GM23338 (cell line): ENCODE measurements at places on chromosomes 7 and 10.

- no peak for DNase-seq
Measured at GRCh38 chr10:79333513-79333912, 13.8 kb upstream of the PPIF start.

- no peak for DNase-seq
Measured at GRCh38 chr7:83798489-83798888, 149.6 kb upstream of the SEMA3E start.

DNA sequence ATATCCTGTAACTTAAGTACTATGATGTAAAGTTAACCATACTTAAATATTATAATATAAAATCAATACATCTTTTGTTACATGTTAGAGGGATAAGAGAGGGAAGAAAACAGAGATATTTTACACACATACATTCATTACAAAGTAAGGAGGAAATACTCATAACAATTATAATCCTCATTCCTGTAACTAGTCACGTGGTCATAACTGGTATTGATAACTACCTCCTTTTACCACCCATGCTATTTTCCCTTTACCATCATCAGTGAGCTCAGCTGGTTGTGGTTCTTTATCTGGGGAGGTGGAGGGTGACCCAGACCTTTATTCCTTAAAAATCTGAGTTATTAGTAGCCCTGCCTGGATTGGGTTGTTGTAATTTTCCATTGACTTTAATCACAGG, 8.3 kb downstream of the GIMAP8 start:
- no peak for DNase-seq

- DNase-seq = peak; percentile 43
Measured at GRCh38 chr7:69429911-69430383, 168.3 kb upstream of the AUTS2 start.

- peak; percentile 36 for DNase-seq
Measured at GRCh38 chr7:27095050-27095896, 527 bp downstream of the HOXA1 start.

DNA sequence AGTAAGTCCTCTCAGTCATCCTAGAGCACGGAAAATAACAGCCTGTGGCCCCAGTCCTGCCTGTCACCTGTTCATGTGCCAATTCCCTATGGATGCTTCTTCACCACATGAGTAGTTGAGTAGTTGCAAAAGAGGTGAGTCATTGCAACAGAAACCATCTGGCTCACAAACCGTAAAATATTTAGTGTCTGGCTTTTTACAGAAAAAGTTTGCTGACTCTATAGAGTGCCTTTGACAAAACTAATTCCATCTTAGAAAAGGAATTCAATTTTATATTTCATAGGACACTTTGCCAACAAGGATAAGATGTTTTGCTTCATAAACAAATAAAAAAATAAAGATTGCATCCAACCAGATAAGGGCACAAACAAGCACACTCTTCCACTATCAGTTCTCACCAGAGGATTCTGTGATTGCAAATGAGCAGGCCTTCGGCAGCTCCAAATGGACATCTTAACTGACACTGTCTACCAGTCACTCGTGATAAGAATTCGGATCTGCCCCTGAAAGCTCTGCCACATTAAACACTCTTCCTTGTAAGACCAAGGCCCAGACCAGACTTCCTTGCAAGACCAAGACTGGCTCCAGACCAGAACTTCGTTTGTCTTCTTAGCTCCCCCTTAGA, 242.7 kb upstream of the SEMA3C start:
- no peak for DNase-seq

- no peak for DNase-seq
Measured at GRCh38 chr7:101896316-101896715, 78.9 kb downstream of the CUX1 start.

- DNase-seq = no peak
Measured at GRCh38 chr7:154578336-154578735, 424.6 kb downstream of the PAXIP1 start.

DNA sequence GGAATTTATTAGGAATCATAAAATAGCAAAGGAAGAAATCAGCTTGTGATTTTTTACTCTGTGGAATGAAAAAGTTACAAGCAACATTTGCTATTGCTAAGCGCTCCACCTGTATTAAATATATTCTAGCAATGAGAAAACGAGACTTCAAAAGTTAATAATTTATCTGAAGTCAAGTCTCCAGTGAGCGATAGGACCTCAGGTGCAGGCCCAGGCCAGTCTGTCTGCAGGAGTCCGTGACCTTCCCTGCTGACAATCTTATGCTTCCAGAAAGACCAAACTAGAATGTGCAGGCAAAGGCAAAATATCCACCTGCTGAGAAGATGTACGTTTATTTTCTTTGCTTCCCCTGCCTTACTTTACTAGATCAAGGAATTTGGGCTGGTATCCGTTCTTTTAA, 22.7 kb downstream of the MRC1 start:
- no peak for DNase-seq

GRCh38 chr10:95474228-95475002, 86.8 kb downstream of the SORBS1 start:
- DNase-seq = peak; percentile 39

DNA sequence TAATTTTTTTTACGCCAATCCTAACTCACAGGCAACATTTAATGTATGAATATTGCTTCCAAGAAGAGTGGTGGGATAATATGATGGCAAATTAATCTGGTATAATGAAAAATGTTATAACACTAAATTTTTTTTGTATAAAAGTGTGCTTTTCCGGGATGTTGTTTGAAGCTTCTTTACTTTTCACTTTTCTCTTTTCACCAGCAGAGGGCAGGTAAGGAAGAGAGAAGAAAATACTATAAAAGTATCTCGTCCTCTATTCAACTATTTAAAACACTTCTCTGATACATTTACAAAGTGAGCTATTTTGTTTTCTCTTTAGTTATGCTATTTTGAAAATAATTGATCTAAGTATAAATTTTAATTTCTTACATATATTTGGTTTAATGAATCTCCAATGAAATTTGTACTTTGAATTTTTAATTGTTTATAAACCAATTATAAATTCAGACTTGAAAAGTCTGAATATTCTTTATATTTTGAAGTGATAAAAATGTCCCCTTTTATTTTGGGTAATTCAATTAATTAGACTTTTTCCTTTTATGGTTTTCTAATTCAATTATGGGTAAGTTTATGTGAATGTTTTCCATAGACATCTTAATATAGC, 20.7 kb upstream of the CFTR start:
- peak; percentile 71 for DNase-seq

GRCh38 chr7:95317546-95317945, 6.8 kb downstream of the PON1 start:
- peak; percentile 10 for DNase-seq

- DNase-seq = peak; percentile 19
Measured at GRCh38 chr10:128854963-128855362, 612.1 kb upstream of the MGMT start.

DNA sequence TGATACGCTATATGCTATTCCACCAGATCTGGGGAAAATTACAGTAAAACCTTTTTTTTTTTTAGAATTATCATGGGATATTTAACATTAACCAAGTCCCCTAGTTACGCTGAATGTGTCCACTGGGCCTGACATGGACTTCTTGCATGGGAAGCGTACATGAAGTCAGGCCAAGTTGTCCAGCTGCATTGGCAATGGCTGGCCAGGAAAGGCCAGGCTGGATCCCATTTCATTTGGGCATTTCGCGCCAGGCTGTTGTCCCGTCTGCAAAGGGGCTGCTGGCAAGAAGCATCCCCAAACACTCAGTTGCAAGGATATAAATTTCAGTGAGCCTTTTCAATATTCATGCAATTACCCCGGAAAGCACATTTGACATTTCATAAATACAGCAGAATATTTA, 933.3 kb downstream of the GRID1 start:
- no peak for DNase-seq

DNA sequence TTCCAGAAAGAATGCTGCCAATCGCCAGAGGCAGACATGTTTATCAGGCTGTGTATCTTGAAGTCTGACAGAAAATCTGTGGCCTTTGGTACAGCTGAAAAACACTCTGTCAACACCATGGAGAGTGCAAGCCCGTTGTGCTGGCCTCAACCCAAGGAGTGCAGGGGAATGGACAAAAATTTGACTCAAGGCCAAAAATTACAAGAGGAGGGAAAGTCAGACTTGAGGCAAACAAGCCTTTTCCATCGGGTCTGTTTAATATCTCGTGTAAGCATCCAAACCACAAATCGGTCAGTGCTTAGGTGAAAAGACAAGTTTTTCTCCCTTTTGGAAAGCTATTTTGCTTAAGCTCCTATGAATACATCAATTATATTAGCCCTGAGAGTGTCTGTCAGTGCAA, 305.3 kb upstream of the NFE2L3 start:
- no peak for DNase-seq

DNA sequence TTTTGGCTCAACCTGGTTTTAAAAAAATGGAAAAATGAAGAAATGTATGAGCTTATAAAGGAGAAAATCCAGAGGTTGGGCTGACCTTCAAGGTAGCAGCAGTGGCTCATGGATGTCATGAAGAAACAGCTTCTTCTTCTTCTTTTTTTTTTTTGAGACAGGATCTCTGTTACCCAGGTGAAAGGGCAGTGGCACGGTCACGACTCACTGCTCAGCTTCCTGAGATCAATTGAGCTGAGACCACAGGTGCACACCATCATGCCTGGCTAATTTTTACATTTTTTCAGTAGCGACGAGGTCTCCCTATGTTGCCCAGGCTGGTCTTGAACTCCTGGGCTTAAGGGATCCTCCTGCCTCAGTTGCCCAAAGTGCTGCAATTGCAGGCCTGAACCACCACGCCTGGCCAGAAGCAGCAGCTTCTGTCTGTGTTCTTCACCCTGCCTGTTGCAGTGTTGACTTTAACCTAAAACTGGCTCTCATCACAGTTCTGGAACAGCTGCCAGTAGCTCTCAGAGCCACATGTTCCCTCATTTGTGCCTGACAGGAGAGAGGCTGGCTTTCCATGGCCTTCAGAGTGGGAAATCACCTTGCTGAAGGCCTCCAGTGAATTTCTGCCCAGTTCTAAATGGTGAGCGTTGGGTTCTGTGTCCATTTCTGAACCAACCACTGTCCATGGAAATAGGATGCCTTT, 117.7 kb downstream of the PFKFB3 start:
- DNase-seq = no peak

GRCh38 chr7:22270371-22270770, 86.6 kb downstream of the RAPGEF5 start:
- no peak for DNase-seq

DNA sequence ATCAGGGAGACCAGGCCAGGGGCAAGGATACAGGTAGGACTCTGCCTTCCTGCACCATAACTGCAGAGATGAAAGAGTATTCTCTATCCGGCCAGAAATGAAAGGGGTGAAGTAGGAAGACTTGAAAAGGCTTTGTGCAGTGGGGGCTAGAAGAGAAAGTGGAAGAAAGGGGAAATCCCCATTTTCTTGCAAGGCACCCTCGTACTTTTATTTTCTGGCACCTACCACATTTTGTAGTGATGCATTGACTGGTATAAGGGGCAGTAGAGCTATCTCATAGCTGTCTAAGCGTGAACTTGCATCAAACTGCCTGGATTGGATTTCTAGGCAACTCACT, 752 bp upstream of the CAMK2G start:
- DNase-seq = no peak

- DNase-seq = no peak
Measured at GRCh38 chr10:95275726-95276366, 15.0 kb downstream of the PDLIM1 start.

DNA sequence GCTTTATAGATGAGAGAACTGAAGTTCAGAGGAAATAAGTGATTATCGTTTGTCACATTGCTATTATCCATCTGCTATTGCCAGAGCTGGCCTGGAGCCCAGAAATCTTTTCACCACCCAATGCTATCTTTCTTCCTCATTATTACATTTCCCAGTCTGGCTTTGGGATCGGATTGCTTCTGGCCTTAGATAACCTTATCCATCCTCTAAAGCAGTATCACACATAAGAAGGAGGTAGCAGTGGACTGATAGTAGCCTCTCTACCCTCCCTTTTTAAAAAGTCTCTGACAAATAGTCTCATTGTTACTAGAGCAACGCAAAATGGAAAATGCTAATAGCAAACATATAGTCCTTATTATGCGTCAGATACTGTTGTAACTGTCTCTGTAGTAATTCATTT, 1.3 kb upstream of the CLDN12 start:
- DNase-seq = no peak

GRCh38 chr7:157668221-157668883, 331.5 kb downstream of the DNAJB6 start:
- no peak for DNase-seq

DNA sequence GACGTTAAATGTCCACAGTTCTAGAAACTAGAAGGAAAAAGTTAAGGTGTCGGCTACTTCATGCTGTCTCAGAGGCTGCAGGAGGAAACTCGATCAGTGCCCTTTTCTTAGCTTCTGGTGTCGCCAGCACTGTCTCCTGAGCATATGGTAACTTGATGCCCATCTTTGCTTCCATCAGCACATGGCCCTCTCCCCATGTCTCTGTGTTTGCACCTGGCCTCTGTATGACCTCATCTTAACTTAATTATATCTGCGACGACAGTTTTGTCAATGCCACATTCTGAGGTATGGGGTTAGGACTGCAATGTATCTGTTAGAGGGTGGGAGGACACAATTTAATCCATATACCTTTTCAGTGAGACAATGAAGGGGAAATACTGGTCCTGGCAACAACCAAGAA, 449.9 kb downstream of the POM121L12 start:
- no peak for DNase-seq
